Prostate gland (tissue), 2 donors: ENCODE measurements at places on chromosomes 5 and 9. TPM values are rescaled to one million over a fixed set of nuclear protein-coding genes. Genes with fewer than 3 reads are reported as not detected.

DBH gene
- not detected for total RNA-seq

SLC25A25 gene
- total RNA-seq, result 26.0 TPM

IFNB1 gene
- total RNA-seq, result not detected

C9 gene
- not detected for total RNA-seq

ANKRD18A gene
- 13.9 TPM for total RNA-seq

GRIN3A gene
- total RNA-seq, result 0.80 TPM

PCDHA1 gene
- total RNA-seq, result not detected

LOX gene
- 2.8 TPM for total RNA-seq

OTULINL gene
- 12.4 TPM for total RNA-seq

WDR38 gene
- total RNA-seq, result not detected

CFAP157 gene
- not detected for total RNA-seq

IFNA2 gene
- not detected for total RNA-seq

EMB gene
- 22.4 TPM for total RNA-seq

CCDC112 gene
- 9.4 TPM for total RNA-seq

DNA sequence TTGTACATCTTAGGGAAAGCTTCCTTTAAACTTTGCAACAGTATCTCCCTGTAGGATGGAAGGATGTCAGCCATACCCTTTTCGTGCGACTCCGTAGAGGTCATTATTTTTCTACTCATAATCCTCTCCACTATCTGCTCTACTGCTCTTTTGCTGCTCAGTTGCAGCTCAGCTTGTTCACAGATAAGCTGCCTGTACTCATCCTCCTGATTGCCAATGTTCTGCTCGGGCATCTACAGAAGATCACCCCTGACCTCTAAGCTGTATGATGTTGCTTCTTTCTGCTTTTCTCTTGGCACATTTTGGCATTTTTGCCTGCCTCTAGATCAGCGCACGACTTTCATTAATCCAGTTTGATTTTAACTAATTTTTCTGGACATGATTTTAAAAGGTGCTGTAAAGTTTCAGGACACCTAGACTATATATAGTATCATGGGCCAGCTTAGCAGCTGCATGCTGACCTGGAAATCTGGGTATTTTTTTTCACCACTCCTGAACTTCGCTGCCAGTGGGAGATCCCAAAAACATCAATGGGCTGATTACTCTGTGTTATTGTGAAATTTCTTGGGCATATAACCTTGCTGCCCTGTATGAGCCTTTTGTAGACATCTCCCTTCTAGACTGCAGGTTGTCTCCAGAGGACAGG is 131.2 kb upstream of the ZNF608 start:
- H3K4me1 ChIP-seq, result no peaks in the 10 kb centered on the region
- H3K27ac ChIP-seq, result no peak overlapping the region
- no peaks in the 10 kb centered on the region for H3K36me3 ChIP-seq
- no peaks in the 10 kb centered on the region for H3K27me3 ChIP-seq
- H3K4me3 ChIP-seq, result no peak overlapping the region

GRCh38 chr9:34540827-34541226 is 18.0 kb upstream of the ENHO start:
- no peaks in the 10 kb centered on the region for H3K27me3 ChIP-seq
- H3K36me3 ChIP-seq, result no peaks in the 10 kb centered on the region
- peaks cover 6% of the 10 kb centered on the region for H3K4me1 ChIP-seq
- DNase-seq, result no peak
- no peak overlapping the region for H3K4me3 ChIP-seq
- no peak overlapping the region for H3K27ac ChIP-seq

DNA sequence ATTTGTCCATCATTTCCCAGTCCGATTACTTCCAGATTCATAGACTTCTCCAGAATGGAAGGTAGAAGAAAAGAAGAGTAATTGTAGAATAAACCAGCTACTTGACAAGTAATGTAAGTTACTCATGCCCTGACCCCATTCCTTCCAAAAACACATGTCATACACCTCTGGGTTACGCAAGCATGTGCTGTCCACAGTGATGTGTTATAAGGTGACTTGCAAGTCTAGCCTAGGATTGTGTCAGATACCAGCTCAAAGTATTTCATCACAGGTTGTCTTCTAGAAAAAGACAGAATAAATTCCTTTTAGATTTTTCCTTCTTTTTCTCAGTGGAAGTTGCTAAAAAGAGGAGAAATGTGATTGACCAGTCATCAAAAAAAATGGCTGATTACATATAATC is 8.0 kb upstream of the TLR4 start:
- H3K4me1 ChIP-seq, result no peaks in the 10 kb centered on the region
- no peak overlapping the region for H3K27ac ChIP-seq
- H3K36me3 ChIP-seq, result no peaks in the 10 kb centered on the region
- no peak overlapping the region for H3K4me3 ChIP-seq
- no peaks in the 10 kb centered on the region for H3K27me3 ChIP-seq
- no peak for DNase-seq

DNA sequence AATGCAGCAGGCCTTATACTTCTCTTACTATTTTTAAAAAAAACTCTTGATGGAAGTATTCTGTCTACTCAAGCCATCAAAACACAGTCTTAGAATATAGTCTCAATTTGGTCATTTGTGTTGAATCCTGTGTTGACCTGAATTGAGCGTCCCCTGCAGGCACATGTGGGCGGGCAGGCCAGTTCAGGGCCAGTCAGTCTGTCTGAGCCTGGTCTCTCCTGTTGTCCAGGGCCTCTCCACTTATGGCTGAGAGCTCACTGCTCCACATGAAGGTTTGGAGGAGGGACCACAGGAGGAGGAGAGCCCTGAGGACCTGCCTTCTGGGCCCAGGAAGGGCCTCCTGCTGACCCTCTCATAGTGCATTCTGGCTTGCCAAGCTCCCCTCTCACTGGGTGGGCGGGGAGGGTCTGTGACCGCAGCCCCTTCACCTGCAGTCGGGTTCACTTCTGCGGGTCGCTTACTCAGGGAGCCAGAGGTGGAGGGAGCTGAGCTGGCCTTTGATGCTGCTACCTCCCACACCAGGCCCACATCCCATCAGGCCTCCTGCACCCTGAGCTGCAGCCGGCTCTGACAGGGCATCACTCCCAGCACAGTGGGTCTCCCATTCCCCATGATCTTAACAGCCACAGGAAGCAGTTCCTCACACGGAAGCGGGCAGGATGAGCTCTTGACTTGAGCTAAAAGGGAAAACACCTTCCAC is 178.2 kb upstream of the S1PR3 start:
- DNase-seq, result no peak
- no peaks in the 10 kb centered on the region for H3K4me1 ChIP-seq
- no peaks in the 10 kb centered on the region for H3K27me3 ChIP-seq
- H3K27ac ChIP-seq, result no peak overlapping the region
- no peak overlapping the region for H3K4me3 ChIP-seq

- H3K36me3 ChIP-seq, result no peaks in the 10 kb centered on the region
- DNase-seq, result no peak
- H3K27me3 ChIP-seq, result no peaks in the 10 kb centered on the region
- no peaks in the 10 kb centered on the region for H3K4me1 ChIP-seq
- no peak overlapping the region for H3K4me3 ChIP-seq
- no peak overlapping the region for H3K27ac ChIP-seq
Measured at GRCh38 chr5:33339413-33339812, 101.4 kb upstream of the TARS1 start.

DNA sequence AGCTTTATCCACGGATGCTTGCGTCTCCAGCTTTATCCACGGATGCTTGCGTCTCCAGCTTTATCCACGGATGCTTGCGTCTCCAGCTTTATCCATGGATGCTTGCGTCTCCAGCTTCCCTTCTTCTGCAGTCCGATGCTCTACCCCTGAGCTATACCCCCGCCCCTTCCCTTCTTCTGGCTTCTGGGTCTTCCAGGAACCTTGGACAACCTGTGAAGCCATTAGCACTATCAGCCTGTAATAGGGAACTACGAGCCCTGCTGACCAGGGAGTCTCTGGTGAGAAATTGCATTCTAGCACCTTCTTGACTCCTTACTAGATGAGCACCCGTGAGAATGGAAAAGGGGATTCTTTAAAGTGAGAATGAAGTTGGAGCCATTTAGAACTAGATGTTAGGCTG is 39.1 kb upstream of the SH3PXD2B start:
- H3K27ac ChIP-seq, result no peak overlapping the region
- H3K27me3 ChIP-seq, result no peaks in the 10 kb centered on the region
- DNase-seq, result no peak

DNA sequence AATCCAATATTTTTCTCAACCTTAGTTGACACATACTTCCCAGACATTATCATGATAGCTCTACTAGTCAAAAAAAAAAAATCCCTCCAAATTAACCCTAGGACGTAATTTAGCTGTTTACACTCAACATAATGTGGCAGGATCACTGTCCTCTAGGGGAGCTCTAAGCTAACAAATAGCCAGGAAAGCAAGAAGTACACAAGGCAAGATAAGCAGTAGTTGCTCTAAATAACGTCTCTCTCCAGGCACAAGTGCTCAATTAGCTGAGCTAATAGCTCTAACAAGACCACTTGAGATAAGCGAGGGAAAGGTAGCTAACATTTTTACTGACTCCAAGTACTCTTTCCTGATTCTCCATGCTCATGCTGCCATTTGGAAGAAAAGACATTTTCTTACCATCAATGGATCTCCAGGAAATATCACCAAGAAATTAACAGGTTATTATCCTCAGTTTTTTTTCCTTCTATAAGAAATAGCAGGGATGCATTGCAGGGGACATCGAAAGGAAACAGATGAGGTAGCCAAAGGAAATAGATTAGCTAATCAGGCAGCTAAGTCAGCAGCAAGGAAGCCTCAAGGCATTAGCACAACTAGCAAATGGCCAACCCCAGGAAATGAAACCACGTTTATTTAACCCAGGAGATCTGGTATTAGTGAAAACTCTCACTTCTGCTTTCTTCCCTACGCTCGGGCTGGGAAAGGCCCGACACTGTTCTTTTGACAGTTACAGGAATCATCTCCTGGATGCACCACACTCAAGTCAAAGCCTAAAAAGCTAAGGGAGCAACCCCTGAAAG is 614.1 kb downstream of the PTPRD start:
- H3K27ac ChIP-seq, result no peak overlapping the region
- no peak overlapping the region for H3K4me3 ChIP-seq

DNA sequence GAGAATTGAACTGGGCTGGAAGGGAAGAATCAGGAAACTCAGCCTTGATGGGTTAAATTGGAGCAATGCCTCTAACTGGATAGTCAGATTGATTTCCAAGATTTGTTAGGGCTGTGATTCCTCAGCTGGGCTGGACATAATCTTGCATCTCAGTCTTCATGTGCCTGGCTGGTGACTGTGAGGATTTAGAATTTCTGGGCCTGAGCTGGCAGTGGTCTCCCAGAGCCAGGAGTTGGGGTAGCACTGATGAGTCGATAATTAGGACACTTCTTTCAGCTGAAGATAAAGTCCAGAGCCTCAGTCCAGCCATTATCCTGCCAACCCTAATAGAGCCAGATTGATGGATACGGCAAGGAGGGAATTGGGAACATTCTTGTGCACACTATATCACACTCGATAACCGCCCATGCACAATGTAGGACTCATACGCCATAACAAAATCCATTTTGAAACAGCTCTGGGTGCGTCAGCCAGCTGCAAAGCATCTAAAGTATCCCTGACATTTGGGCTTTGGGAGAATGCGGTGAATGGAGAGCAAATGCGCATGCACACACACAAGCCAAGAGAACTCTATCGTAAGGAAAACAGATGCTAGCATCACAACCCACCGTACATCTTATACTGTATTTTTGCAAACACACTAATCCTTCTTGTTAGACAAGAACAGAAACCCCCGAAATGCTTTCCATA is 405.1 kb upstream of the KLF4 start:
- no peak overlapping the region for H3K27ac ChIP-seq
- no peak overlapping the region for H3K4me3 ChIP-seq
- DNase-seq, result no peak
- H3K36me3 ChIP-seq, result no peaks in the 10 kb centered on the region
- H3K27me3 ChIP-seq, result no peaks in the 10 kb centered on the region

DNA sequence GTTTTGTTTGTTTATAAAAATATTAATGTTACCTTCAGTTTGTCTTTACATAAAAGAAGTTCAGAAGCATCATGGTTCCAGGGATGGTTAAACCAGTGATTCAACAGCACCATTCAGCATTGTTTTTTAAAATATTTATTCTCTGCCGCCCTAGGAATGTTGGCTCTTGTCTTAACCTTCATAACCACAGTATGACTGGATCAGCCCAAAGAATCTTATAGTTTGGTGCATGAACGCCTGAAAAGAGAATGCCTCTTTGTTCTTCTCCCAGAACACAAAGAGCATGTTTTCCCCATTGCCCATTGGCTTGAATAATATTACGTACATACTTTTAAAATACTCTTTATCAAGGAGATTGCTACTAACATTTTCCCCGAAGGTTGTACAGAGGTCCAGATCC is 413.4 kb downstream of the ANXA1 start:
- no peak overlapping the region for H3K27ac ChIP-seq
- no peaks in the 10 kb centered on the region for H3K36me3 ChIP-seq
- H3K4me1 ChIP-seq, result no peaks in the 10 kb centered on the region
- H3K4me3 ChIP-seq, result no peak overlapping the region

- no peak overlapping the region for H3K27ac ChIP-seq
- H3K27me3 ChIP-seq, result no peaks in the 10 kb centered on the region
- DNase-seq, result no peak
- no peaks in the 10 kb centered on the region for H3K36me3 ChIP-seq
- H3K4me3 ChIP-seq, result no peak overlapping the region
Measured at GRCh38 chr5:29963956-29964355, 1229.5 kb upstream of the CDH6 start.

DNA sequence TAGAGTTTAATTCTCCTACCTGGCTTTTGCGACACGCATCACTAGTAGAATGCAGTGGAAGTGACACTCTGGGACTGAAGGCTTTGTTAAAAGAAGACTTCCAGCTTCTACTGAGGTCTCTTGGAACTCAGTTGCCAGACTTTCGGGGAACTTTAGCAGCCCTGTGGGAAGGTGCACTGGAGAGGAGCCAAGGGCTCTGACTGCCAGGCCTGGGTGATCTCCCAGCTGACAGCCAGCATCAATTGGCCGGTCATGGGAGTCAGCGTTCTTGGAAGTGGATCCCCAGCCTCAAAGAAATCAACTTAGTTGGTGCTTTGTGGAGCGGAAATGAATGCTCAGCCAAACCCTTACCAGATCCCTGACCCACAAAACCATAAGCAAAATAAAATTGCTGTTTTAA is 87.1 kb downstream of the OSTF1 start:
- H3K4me3 ChIP-seq, result no peak overlapping the region
- no peaks in the 10 kb centered on the region for H3K36me3 ChIP-seq
- H3K4me1 ChIP-seq, result no peaks in the 10 kb centered on the region
- no peak overlapping the region for H3K27ac ChIP-seq

- no peak for DNase-seq
- no peaks in the 10 kb centered on the region for H3K4me1 ChIP-seq
Measured at GRCh38 chr5:122902263-122902662, 56.9 kb downstream of the SNX24 start.

GRCh38 chr9:76624391-76625048 is 139.7 kb upstream of the PCA3 start:
- no peaks in the 10 kb centered on the region for H3K4me1 ChIP-seq
- H3K4me3 ChIP-seq, result no peak overlapping the region

DNA sequence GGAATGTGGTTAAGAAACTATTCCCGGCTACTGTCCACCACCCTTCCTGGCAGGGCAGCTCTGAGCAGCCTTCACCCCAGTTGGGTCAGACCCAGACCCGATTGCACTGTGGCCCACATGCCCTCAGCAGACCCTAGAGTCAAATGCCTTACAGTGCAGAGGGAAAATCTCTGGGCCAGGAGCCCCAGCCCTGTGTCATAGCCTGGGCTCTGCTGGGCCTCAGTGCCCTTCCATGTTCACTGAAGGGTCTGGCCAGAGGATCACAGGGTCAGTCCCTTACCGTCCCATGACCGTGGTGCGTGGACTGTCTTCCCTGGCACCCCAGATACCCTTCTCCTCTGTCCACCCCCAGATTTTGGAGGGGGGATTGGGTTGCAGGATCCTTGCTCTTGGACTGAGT is 73.5 kb upstream of the COL5A1 start:
- no peaks in the 10 kb centered on the region for H3K4me1 ChIP-seq
- H3K4me3 ChIP-seq, result no peak overlapping the region
- no peaks in the 10 kb centered on the region for H3K36me3 ChIP-seq
- no peak overlapping the region for H3K27ac ChIP-seq
- DNase-seq, result no peak
- H3K27me3 ChIP-seq, result no peaks in the 10 kb centered on the region
